ENCODE measurements at places on chromosomes 2 and 18.

DNA sequence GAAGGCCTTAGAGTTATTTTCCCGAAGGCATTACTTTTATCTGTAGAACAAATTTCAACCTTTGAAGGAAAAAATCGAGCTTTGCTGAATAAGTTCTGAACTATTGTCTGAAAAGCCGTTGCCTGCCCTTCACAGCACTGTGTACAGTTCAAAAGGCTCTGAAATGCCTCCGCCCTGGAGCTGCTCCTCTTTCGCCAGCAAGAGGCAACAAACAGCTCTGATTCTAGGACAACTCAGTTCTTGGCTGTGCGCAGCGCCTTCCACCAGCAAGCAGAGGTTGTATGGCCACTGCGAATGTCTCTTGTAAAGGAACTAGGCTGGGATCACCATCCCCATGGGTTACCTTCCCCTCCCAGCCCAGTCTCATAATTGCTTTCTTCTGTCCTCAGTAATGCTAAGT is 308.5 kb downstream of the GBX2 start:
- DNase-seq = no peak

GRCh38 chr2:69966496-69966895 is 5.1 kb upstream of the ASPRV1 start:
- DNase-seq = no peak

DNA sequence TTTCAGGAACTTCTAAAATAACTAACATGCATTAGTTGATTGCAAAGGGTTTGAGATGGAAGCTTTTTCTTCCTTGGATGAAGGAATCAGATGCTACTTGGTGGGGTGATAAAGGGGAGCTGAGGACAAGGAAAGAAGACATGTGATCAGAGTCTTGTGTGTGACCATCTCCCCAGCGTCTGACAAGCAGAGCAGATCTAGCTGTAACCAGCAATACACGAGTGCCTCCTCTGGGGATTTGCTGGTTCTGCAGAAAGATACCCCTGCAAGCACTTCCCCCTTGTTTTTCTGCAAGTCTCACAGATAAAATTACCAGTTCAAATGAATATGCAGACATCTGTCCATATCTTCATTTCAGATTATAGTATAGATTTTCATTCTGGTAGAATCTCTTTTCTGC is 2.7 kb downstream of the CDH7 start:
- DNase-seq = no peak

GRCh38 chr18:11963991-11964484 is 17.3 kb upstream of the IMPA2 start:
- no peak for DNase-seq

DNA sequence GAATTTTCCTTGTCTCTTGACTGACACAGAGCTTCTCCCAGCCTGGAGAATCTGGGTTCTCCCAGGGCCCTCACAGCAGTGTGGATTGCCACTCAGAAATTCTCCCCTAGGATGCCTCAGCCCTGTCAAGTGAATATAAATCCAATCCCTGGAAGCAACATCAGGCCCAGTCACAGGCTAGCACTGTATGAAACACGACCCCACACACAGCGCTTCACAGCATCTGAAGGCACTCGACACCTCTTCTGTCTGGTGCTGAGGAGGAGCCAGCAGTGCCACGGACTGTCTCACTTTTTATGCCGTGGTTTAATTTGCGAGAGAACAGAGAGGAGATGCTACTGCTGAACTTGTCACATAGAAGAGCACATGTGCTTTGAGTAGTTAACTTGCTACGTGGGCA is 164.5 kb downstream of the NAPG start:
- DNase-seq = no peak

DNA sequence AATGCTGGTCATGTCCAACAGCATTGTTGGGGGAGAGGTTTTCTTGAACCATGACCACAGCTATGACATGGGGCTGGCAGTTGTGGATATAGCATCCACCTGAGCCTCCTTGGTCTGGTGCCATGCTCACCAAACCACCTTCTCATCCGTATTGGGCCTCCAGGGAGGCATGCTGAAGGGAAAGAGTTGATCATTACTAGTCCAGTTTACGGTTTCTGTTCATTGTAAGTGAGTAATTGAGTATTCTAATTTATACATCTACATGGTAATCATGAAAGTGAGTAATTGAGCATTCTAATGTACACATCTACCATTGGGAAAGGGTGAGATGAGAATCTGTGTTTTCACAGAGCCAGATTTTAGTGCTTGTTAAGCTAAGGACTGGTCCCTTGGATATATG is 6.8 kb downstream of the TMEM87B start:
- no peak for DNase-seq

GRCh38 chr2:12549641-12550040 is 167.1 kb upstream of the TRIB2 start:
- no peak for DNase-seq

DNA sequence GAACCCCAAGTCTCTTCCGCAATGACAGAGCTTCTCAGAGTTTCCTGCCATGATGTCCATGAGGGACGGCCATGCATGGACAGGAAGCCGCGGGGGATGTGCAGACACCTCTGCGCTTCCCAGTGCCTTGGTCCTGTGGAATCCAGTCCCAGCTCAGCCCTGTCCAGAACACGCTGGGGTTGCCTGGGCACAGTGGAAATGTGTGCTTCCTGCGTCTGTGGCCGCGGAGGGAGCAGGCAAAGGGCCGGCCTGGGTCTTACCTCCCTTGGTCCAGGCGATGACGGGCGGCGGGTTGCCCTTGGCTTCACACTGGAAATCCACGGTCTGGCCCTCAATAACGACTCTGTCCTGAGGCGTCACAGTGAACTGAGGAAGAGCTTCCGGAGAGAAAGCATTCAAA is 79.6 kb downstream of the PXDN start:
- no peak for DNase-seq

GRCh38 chr2:121705390-121705789 is 31.3 kb downstream of the NIFK start:
- no peak for DNase-seq

DNA sequence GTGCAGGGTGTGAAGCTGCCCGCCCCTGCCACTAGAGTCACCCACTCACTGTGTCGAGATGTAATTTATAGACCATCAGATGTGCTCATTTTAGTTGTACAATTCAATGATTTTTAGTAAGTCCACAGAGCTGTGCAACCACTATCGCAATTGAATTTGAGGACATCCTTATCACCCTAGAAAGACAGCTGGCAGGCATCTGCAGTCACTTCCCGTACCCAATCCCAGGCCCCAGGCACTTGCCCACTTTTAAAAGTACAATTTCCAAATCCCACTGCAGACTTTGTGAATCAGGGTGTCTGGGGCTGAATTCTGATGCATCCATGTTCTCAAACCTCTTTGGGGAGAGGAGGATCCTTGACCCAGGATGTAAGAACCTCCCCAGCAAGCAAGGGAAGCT is 521.3 kb upstream of the SALL3 start:
- no peak for DNase-seq

- DNase-seq = no peak
These were observed 3.4 kb upstream of the RTP5 start for GRCh38 chr2:241865957-241866789.

GRCh38 chr2:156464106-156464505 is 27.9 kb downstream of the GPD2 start:
- no peak for DNase-seq

DNA sequence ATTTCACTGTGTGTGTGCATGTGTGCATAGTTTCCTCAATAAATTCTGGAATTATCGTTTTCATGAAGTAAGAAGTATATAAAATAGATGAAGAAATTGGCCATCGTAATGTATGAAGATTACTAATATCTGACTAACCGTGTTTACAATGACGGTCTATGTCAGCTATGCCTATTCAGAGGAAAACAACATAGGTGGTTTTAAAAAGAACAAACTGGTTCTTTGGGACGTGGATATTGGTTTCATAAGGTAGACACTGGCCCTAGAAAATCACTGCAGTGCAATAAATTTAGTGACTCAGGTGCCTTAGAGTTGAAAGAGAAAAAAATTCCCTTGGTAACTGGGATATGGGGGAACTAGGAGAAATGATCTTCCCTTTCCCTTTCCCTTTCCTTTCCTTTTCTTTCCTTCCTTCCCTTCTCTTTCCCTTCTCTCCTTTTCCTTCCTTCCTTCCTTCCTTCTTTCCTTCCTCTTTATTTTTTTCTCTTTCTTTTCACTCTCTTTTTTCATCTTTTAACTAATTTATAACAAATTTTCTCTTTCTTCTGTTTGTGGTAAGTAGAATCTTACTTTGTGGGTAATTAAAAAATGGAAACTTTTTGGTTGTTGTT is 36.4 kb downstream of the MAP2 start:
- DNase-seq = no peak

DNA sequence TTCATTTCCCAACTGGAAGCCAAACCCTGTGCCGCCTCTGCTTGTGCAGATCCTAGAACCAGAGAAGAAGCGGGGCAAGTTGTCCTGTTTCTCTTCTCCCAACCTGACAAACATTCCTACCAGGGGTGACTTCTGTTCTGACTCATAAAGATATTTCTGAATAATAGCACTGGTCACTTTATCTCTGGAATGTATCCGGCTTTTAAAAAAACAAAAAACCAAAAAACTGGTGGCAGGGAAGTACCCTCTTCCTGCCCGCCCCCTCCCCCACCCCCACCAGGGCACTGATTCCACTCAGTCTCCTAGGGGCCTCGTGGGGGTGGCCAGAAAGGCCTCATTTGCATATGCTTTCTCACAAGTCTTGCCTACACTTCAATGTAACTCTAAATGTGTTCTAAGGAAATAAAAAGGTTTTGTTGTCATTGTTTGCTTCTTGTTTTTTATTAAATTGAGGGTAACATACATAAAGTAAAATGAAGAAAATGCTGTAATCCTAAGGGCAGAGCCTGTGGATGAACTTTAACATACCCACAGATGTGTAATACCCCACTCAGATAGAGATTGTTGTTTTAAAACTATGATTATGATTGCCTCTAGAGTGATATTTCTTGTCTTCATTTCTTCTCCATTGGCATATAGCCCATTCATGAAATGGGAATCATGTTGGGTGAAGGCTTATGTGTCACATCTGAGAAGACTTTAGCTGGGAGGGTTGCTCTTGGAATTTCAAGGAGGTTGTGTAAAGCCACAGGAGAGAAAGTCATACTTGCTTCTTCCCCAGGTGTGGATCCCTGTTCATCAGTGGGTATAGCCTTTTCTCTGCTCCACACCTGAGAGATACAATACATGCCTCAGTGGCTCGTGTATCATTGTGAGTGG is 5.3 kb upstream of the FOSL2 start:
- DNase-seq = no peak

DNA sequence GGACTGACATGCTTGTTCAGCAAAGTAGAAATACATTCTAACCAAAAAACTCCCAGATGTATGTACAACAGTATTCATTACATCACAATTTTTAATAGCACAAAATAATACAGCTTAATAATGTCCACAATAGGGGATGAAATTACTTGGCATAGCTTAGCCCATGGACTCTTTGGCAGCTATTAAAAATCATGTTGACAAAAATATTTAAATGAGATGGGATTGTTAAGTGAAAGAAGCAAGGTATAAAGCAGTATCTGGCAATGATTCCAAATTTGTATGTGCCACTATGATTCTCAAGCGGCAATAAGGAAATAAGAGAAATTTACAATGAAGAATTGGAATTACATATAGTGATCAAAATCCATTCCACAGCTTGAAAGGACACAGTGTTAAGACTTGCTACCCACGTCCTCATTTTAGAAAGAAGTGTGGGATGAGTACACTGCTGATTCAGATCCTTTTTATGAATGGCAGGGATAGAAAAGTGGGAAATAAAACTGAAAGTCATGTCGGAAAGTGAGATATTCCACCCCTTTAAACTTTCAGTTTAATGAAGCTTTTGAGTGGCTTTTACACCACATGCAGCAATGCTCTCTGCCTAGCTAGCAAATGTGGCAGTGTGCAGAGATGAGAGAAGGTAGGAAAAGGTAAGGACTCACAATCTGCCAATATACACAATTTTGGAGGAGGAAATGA is 2.4 kb downstream of the GAREM1 start:
- no peak for DNase-seq

DNA sequence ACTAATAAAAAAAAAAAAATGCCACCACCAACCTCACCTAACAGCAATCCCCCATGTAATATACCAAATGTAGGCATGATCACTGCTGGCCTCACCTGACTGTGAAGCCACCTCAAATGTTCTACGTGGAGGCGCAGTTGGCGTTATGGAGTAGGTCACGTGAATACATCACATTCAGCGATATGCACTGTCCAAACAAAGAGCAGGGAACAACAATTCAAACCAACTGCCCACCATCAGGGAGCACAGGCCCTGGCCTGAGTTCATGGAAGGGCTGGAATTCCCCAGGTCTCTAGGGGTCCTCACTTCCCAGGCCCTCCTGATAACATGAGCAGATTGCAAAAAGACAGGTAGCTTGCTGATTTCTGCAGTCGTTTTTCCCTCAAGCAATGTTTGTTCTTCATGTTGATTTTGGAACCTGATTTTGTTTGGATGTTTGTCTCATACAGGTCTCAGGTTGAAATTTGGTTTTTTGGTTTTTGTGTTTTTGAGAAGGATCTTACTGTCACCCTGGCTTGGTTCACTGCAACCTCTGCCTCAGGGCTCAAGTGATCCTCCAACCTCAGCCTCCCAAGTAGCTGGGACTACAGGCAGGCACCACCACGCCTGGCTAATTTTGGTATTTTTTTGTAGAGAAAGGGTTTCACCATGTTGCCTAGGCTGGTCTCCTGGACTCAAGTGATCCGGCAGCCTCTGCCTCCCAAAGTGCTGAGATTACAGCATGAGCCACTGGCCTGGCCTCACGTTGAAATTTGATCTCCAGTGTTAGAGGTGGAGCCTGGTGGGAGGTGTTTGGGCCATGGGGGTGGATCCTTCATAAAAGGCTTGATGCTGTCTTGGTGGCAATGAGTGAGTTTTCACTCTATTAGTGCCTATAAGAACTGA is 15.5 kb downstream of the TBC1D8 start:
- DNase-seq = no peak

DNA sequence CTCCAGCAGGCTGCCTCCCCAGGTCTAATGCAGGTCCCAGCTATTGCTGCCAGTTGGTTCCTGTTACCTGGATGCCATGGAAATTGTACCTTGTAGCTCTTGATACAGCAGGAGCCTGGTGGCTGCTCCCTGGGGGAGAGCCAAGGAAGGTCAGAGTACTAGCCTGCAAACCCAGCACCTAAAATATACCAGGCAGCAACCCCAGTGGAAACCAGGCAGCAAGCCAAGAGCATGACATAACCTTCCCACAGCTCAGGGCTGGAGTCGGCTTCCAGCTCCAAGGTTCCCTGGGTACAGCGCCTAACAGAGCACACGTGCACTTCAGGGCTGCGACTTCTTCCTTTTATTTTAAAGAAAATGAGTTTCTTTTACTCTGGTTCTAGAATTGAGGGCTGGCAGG is 30.3 kb downstream of the TNP1 start:
- no peak for DNase-seq

Data from activated CD4-positive, alpha-beta T cell treated with anti-CD3 and anti-CD28 coated beads, Interleukin-2, amount 50 U/mL, for 1 hour (primary cell).